T47D (cell line): ENCODE measurements at places on chromosomes 6 and 20.

DNA sequence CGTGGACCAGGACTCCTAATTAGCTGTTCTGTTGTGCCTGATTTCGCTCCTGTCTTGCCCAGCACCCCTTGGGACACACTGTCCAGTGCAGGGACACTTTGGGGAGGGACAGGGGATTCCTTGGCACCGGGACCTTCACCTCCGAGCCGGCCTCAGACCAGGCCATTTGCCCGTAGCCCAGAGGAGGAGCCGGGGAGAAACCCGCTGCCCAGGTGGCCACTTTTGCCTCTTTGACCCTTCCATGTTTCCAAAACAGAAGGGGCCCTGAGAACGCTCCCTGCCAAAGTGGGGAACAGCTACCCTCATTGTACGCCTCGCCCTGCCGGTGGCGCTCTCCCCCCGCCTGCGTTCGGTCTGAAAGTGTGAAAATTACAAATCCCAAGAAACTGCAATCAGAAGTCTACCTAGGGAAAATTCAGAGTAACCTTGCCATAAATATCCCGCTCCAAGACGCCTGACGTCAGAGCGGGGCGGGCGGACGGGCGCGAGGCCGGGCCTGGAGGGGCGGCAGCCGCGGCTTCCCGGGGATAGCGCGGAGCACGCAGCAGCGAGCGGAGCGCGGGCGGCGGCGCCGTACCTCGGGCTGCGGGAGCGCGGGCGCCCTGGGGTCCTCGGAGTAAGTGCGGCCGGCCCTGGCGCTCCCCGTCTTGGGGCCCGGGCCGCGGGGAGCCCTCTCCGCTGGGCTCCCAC, at the start of gene DAAM2:
TSS of gene DAAM2 (plus strand) at position 527 of the 690 bp plus-strand sequence. CDS start 63,927 bp downstream, outside the sequence.
- peak; percentile 33 for DNase-seq

GRCh38 chr20:3565851-3566250, 95.0 kb downstream of the ATRN start:
- DNase-seq: no peak

- no peak for DNase-seq
Measured at GRCh38 chr20:35121186-35121585, 25.9 kb downstream of the EDEM2 start.

DNA sequence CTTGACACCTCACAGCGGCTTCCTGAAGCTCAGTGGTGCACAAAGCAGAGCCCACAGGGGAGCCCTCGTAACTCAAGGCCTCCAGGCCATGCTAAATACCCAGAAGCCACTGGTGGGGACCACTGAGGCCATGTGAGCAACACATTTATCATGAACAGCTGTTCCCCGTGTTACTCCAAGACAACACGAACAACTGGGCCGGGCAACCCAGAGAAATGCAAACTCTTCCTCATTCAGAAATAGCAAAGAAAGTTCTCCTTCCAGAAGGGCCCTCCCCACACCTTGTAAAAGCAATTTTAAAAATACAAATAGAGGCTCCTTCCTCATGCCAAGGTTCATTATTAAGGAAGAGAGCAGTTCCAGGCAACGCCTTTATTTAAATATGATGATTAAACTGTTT, 36.3 kb upstream of the SLCO4A1 start:
- no peak for DNase-seq

DNA sequence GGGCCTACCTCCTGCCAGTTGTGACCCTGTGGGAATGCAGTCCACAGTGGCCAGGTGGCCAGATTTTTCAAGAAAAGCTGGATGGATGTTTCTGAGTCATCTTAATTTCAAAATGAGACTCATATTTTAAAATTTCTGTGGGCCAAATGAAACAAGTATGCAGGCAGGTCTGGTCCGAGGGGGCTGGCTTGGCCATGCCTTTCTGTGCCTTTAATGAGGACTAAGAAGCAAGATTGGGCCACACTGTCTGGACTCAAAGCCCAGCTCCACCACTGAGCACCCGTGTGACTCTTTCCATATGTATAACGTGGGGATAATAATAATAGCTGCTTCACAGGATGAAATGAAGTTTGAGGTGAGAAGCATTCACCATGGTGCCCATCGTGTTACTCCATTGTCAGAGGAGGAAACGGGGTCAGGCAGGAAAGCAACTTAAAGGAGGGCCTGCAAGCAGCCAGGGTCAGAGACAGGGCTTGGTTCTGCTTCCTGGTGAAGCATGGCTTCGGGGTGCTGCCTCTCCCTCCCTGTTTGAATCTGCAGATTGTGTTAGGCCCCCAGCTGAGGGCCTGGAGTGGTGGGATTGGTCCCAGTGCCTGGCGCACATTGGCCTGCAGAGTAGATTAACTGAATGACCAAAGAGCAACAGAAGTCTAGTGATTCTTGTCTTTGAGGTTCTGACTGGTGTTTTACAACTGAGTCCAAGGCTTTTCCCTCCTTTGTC, 3.8 kb downstream of the SOX12 start:
- DNase-seq: no peak

DNA sequence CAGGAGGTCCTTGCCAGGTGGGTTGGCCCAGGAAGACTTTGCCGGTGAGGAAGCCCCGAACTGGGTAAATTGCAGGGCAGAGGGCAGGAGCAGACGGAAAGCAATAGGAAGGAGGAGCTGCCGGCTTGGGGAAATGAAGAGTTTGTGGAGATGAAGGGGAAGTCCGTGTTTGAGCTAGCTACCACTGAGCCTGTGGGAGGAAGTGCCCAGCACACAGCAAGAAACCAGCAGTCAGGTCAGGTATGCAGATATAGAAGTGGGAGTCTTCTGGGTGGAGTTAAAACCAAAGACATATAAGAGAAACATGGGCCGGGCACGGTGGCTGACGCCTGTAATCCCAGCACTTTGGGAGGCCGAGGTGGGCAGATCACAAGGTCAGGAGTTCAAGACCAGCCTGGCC, 34.7 kb downstream of the CD24 start:
- no peak for DNase-seq

- DNase-seq: no peak
Measured at GRCh38 chr20:32330555-32330897, 27.6 kb upstream of the ASXL1 start.
